ENCODE measurements at places on chromosomes 4 and X.

DNA sequence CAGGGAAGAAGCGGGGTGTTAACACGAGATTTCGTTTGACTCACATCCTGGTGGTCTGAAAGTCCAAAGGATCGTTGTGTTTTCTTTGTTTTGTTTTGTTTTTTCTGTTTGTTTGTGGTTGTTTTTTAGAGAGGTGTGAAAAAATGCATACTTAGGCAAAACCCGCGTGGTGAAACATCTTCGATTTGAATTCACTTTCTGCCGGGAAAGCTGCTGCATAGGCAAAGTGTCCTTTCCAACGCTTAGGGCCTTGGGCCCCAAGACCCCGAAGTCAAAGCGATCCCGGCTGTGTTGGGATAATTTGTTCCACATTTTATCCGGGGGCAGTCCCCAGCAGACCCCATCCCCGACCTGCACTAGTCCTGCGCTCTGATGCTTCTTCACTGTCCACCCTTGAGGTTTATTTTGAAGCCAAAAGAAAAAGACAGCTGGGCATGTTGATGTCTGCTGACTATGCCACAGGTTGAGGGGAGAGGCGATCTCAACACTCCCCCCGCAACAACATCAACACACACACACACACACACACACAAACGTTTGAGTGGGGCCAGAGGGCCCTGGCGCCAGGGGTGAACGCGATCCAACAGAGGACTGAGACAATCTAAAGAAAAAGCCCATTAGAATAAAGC is 2.0 kb downstream of the MSX1 start:
- H3K27me3 ChIP-seq, result peaks cover 80% of the 10 kb centered on the region
- H3K27ac ChIP-seq, result peak overlapping the region; percentile 36
- peaks cover 7% of the 10 kb centered on the region for H3K4me1 ChIP-seq
- H3K36me3 ChIP-seq, result peaks cover 2% of the 10 kb centered on the region
- no peak overlapping the region for H3K4me3 ChIP-seq
- DNase-seq, result no peak

DNA sequence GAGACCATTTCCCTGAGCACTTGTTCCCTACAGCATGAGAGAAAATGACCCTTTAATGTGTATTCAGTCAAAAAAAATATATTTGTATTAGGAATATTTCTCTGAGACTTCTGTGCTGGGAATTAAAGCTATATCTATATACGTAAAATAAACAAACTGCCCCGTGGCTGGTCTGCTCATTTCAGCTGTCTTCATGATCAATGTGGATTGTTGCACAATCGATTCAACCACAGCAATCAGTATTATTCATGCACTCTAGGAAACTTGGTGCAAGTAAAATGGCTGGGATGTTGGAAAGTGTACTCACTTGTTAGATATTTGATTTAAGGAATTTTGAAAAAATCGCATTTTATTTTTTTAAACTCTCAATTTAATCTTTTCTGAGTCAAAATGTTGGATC is 307.9 kb upstream of the ZFP42 start:
- no peak for DNase-seq
- H3K27ac ChIP-seq, result no peak overlapping the region
- H3K36me3 ChIP-seq, result no peaks in the 10 kb centered on the region
- H3K4me3 ChIP-seq, result no peak overlapping the region
- H3K27me3 ChIP-seq, result no peaks in the 10 kb centered on the region

DNA sequence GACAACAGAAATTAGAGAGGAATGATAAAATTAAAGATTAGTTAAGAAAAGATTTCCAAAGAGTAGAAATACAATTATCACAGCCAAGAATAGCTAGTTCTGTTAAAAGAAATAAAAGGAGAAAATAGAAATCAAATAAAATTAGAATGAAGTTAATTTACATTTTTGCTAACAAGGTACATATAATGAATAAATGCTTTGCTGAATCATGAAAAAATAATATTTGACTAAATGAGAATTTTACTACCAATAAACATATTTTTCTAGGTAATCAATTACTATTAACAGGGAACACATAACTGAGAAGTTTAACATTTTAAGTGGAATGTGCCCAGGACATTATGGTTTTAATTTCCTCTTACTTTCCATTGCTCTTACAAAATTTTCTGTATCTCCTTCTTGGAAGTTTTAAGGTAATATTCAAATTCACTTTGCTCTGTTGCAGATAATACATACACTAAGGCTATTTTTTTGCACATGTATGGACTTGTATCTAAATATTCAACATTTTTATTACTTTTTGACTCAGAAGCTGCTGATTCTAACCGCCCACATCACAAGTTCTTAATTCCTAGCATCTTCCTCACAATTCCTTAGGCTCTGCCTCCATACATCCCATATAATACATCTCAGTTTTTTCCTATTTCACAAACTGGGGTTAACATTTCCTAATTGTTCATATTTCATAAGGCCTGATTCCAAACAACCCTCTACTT is 870.7 kb upstream of the INTU start:
- no peak overlapping the region for H3K27ac ChIP-seq
- no peak for DNase-seq
- no peaks in the 10 kb centered on the region for H3K4me1 ChIP-seq
- no peaks in the 10 kb centered on the region for H3K36me3 ChIP-seq
- H3K27me3 ChIP-seq, result no peaks in the 10 kb centered on the region

DNA sequence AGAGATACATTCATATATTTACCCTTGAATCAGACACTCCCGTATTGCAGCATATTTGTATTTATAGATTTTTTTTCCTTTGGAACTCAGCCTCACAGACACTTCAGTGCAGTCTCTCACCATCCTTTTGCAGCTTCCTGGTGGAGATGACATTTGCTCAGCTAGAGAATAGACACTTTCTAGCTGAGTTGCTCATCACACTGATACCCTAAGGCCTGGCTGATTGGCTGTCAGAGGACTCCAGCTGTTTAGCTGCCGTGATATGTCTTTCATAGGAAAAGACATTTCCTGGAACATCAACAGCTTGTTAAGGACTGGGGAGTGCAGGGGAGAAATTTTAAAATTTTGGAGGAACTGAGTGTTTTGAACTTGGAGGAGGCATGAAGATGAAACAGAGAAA is 429.6 kb downstream of the SMARCA1 start:
- no peak for DNase-seq
- H3K27me3 ChIP-seq, result no peaks in the 10 kb centered on the region
- H3K4me3 ChIP-seq, result no peak overlapping the region
- no peaks in the 10 kb centered on the region for H3K4me1 ChIP-seq
- H3K27ac ChIP-seq, result no peak overlapping the region

GRCh38 chrX:114800719-114801118 is 216.7 kb downstream of the IL13RA2 start:
- no peaks in the 10 kb centered on the region for H3K27me3 ChIP-seq
- DNase-seq, result no peak
- H3K36me3 ChIP-seq, result no peaks in the 10 kb centered on the region
- H3K4me3 ChIP-seq, result no peak overlapping the region

- no peaks in the 10 kb centered on the region for H3K4me1 ChIP-seq
- H3K27ac ChIP-seq, result no peak overlapping the region
- no peak for DNase-seq
- no peak overlapping the region for H3K4me3 ChIP-seq
- no peaks in the 10 kb centered on the region for H3K36me3 ChIP-seq
Measured at GRCh38 chrX:126509923-126510322, 42.7 kb downstream of the DCAF12L1 start.

GRCh38 chr4:153634738-153635353 is 49.2 kb upstream of the TLR2 start:
- no peak for DNase-seq
- no peaks in the 10 kb centered on the region for H3K4me1 ChIP-seq
- no peak overlapping the region for H3K27ac ChIP-seq

DNA sequence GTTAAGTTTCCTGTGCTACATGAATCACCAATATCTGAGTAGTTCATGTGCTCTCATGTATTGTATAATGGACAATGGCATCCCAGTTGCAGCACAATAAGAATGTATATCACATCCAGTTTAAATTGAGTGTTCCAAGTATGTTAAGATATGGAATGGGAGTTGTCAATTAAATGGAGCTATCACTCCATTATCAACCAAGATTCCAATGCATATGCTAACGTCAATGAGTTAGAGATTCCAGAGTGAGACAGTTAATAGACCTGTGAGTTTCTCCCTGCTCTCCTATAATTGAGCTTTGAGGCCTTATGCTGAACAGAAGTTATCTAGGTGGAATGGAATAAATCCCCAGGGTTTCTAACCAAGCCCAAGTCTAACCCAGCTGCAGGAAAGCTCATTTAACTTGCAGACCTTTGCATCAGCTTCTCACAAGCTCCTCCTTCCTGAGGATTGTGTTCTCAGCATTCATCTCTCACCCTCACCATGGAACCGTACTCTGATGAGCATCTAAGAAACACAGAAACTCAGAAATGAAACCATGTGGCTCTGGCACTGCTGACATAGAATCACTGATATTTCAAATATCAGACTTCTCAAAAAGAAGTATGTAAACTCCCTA is 84.8 kb downstream of the TIGD2 start:
- no peaks in the 10 kb centered on the region for H3K4me1 ChIP-seq
- no peak for DNase-seq
- H3K27me3 ChIP-seq, result peaks cover 7% of the 10 kb centered on the region

DNA sequence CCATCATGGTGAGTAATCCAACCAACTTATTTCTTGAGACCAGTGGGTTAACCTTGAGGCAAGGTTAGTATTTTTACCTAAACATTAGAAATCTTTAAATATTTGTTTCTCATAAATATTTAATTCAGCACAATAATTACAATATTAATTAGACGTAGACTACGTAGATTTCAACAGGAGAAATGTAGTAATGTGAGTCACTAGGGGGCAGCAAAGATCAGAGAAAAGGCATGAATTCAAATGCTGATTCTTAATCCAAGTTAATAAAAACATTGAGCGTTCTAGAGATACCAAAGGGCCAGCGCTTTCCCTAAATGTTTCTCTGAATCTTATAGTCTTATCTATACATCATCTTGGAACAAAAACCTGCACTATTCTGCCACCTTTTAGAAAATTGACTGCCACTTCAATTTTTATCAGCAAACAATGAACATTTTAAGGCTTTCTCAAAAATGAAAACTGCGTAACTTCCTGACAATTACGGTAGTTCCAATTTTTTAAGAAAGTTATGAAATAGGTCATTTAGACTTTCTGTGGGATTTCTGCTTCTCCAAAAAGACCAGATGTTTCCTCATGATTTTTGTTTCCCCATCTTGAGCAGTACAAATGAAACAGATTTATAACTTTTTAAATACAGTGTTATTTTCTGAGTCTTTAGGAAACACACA is 180.7 kb downstream of the GASK1B start:
- H3K27me3 ChIP-seq, result no peaks in the 10 kb centered on the region
- DNase-seq, result no peak
- no peaks in the 10 kb centered on the region for H3K4me1 ChIP-seq
- no peaks in the 10 kb centered on the region for H3K36me3 ChIP-seq

DNA sequence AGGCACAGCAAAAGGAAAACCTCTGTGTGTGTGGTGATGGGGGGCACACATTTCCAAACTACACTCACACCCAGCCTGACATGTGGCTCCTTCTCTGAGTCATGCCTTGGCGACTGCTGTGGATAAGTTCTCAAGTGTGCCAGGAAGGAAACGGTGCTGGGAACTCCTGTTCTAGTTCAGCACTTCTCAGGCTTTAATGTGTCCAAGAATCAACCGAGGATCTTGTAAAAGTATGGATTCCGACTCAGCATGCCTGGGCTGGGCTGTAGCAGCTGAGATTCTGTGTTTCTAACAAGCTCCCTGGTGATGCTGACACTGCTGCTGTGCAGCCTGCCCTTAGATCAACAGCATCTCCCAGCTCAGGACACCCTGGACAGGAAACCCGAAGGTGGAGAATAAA is 20.2 kb downstream of the CLNK start:
- H3K27ac ChIP-seq, result no peak overlapping the region
- H3K4me3 ChIP-seq, result no peak overlapping the region
- peaks cover 19% of the 10 kb centered on the region for H3K4me1 ChIP-seq
- H3K36me3 ChIP-seq, result peaks cover 2% of the 10 kb centered on the region
- H3K27me3 ChIP-seq, result peaks cover 4% of the 10 kb centered on the region

- H3K4me1 ChIP-seq, result peaks cover 7% of the 10 kb centered on the region
- no peak overlapping the region for H3K4me3 ChIP-seq
- H3K36me3 ChIP-seq, result no peaks in the 10 kb centered on the region
- H3K27ac ChIP-seq, result no peak overlapping the region
Measured at GRCh38 chrX:109959356-109959871, 43.5 kb upstream of the TMEM164 start.

- H3K27me3 ChIP-seq, result no peaks in the 10 kb centered on the region
- H3K27ac ChIP-seq, result no peak overlapping the region
- H3K4me1 ChIP-seq, result no peaks in the 10 kb centered on the region
- no peak overlapping the region for H3K4me3 ChIP-seq
- DNase-seq, result no peak
Measured at GRCh38 chrX:142186103-142186502, 19.0 kb downstream of the MAGEC2 start.

GRCh38 chr4:69830560-69831269 is 29.2 kb downstream of the SULT1E1 start:
- H3K4me1 ChIP-seq, result peaks cover 10% of the 10 kb centered on the region
- H3K4me3 ChIP-seq, result no peak overlapping the region
- H3K27ac ChIP-seq, result no peak overlapping the region
- no peaks in the 10 kb centered on the region for H3K36me3 ChIP-seq
- no peak for DNase-seq

DNA sequence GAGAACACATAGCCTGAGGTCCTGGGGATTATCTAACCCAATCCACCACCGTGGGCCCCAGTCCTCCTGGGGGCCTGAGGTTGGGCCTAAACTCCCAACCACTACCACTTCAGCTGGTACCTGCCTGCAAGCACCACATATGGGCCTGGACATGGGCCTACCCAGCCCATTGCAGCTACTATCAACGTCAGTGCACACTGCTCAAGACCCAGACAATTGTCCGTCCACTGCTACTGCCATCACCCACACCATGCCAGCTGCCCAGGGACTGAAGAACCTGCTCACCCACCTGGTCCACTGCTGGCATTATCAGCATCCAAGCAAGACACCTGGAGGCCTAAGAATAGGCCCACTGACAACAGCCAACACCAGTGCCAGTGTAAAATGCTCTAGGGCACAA is 88.1 kb downstream of the COL4A5 start:
- no peak overlapping the region for H3K4me3 ChIP-seq
- DNase-seq, result no peak
- H3K27ac ChIP-seq, result no peak overlapping the region
- no peaks in the 10 kb centered on the region for H3K36me3 ChIP-seq
- H3K4me1 ChIP-seq, result no peaks in the 10 kb centered on the region

- no peaks in the 10 kb centered on the region for H3K27me3 ChIP-seq
- no peaks in the 10 kb centered on the region for H3K36me3 ChIP-seq
- DNase-seq, result no peak
- no peak overlapping the region for H3K4me3 ChIP-seq
- H3K4me1 ChIP-seq, result no peaks in the 10 kb centered on the region
Measured at GRCh38 chrX:105173071-105173470, 47.4 kb downstream of the TEX13A start.

GRCh38 chr4:110926841-110927400 is 304.0 kb upstream of the PITX2 start:
- no peaks in the 10 kb centered on the region for H3K4me1 ChIP-seq
- no peak for DNase-seq
- no peak overlapping the region for H3K4me3 ChIP-seq
- H3K27ac ChIP-seq, result no peak overlapping the region

DNA sequence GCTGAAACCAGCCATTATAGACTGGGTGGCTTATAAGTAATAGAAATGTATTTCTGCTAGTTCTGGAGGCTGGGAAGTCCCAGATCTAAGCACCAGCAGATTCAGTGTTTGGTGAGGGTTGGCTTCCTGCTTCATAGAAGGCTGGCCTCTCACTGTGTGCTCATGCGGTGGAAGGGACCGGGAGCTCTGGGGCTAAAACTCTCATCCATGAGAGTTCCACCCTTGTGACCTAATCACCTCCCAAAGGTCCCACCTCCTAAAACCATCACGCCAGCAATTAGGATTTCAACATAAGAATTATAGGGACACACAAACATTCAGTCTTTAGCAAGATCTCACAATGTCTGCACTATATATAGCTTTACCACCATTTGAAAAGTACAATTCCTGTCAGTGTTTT is 215.2 kb downstream of the CBR4 start:
- H3K27ac ChIP-seq, result no peak overlapping the region
- no peak overlapping the region for H3K4me3 ChIP-seq
- DNase-seq, result no peak
- H3K27me3 ChIP-seq, result peaks cover 18% of the 10 kb centered on the region
- no peaks in the 10 kb centered on the region for H3K36me3 ChIP-seq
- H3K4me1 ChIP-seq, result peaks cover 1% of the 10 kb centered on the region

Data from T-helper 2 cell treated with Interferon-gamma antibody and Interleukin-4, amounts not matched to agents 5 μg/mL and 100 μg/mL, for 36 hours (primary cell).